ENCODE measurements at places on chromosomes 12 and 14. TPM values are rescaled to one million over a fixed set of nuclear protein-coding genes. Genes with fewer than 3 reads are reported as not detected.

DNA sequence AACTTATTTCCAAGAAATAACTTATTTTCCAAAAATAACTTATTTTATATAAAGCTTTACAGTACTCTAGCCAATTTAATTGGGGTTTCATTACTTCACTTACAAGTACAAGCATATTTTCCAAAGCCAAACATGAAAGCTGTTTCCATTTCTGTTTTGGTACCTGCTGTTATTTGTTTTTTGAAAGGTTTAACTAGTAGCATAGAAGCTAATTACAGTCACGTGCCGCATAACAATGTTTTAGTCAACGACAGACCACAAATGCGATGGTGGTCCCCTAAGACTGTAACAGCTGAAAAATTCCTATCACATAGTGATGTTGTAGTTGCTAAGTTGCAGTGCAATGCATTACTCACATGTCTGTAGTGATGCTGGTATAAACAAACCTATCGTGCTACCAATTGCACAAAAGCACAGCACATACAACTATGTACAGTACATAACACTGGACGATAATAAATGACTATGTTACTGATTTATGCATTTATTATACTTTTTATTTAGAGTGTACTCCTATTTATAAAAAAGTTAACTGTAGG, 21.7 kb downstream of the PTPN21 start:
- ATAC-seq: no peak

- ATAC-seq: no peak
Observed at GRCh38 chr12:124388038-124388671, 93.3 kb downstream of the RFLNA start.

- ATAC-seq: no peak
Observed at GRCh38 chr12:86838711-86839110, 582.5 kb upstream of the MGAT4C start.

- ATAC-seq: no peak
Observed at GRCh38 chr12:106249411-106250135, 1.8 kb upstream of the CKAP4 start.

GRCh38 chr12:12474931-12475795, 87.5 kb downstream of the DUSP16 start:
- ATAC-seq: peak; percentile 40

DNA sequence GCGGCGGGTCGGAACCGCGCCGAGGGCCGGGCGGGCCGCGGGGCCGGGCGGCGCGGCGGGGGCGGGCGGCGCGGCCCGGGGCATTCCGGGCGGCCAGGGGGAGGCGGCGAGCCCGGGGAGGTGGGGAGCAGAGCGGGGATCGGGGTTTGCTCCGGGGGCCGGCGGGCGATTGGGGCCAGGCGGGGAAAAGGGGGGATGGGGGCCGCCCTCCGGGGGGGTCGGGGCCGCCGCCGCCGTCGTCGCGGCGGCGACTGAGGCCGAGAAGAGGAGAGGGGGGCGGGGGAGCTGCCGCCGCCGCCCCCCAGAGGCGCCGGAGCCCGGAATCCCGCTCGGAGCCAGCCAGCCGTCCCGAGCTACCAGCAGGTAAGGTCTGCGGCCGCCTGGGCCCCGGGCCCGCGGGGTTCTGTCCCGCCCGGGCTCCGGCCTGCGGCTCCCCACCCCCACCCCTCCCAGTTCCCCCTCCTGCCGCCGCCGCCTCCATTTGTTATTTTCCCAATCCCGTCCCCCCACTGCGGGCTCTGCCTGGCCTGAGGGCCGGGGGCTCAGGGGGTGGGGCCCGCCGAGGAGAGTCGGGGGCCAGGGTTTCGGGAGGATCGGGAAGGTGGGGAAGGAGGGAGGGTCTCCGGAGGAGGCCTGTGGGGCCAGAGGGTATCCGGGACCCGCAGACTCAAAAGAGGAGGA, 403 bp downstream of the ATN1 start:
- no peak for ATAC-seq

- no peak for ATAC-seq
Observed at GRCh38 chr12:45138609-45139008, 77.3 kb upstream of the ANO6 start.

GRCh38 chr12:51065530-51065929, 17.4 kb downstream of the LETMD1 start:
- no peak for ATAC-seq

GRCh38 chr12:112933129-112933505, 5.2 kb upstream of the OAS3 start:
- no peak for ATAC-seq

Gene PRH2
- total RNA-seq: not detected

Gene FSCB
- not detected for total RNA-seq

Gene BCDIN3D
- 3.9 TPM for total RNA-seq

Gene DPF3
- total RNA-seq: 1.1 TPM

Gene C1R
- 76.2 TPM for total RNA-seq

Gene NFATC4
- total RNA-seq: 3.4 TPM

Gene MYL2
- total RNA-seq: 1.7 TPM

Gene OVCH1
- total RNA-seq: not detected
